Gastroesophageal sphincter (tissue), 4 donors: ENCODE measurements at places on chromosomes 3 and 15. TPM values are rescaled to one million over a fixed set of nuclear protein-coding genes. Genes with fewer than 3 reads are reported as not detected.

GRCh38 chr3:177579419-177579818 is 382.1 kb upstream of the TBL1XR1 start:
- ATAC-seq = no peak

GRCh38 chr3:43968465-43968864 is 273.2 kb upstream of the TOPAZ1 start:
- no peak for ATAC-seq

Gene HCLS1
- total RNA-seq = 21.8 TPM

- ATAC-seq = no peak
Measured at GRCh38 chr3:150528354-150528797, 17.9 kb downstream of the SERP1 start.

DNA sequence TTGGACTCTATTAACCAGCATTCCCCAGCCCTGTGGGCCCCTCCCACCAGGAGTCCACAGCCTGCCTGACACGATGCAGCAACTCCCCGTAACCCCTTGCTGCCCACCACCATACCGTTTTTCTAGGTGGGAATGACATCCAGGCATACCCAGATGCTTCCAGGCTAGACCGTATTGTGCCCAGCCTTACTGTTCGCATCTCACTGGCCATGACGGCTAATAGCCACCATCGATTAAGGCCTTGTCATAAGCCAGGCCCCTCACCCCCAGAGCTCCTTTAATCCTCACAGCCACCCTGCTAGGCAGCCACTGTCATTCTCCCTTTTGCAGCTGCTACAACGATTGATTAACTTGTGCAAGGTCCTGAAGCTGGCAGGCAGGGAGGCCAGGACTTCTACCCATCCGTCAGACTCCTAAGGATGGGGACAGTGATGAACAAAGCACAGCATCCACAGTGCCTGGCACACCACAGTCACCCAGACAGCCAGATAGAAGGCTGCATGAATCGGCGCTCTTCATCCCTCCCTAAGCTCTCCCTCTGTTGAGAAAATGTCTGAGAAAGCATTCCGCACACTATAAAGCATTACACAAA is 60.0 kb upstream of the FLNB start:
- no peak for ATAC-seq

Gene IL17RB
- 0.19 TPM for total RNA-seq

DNA sequence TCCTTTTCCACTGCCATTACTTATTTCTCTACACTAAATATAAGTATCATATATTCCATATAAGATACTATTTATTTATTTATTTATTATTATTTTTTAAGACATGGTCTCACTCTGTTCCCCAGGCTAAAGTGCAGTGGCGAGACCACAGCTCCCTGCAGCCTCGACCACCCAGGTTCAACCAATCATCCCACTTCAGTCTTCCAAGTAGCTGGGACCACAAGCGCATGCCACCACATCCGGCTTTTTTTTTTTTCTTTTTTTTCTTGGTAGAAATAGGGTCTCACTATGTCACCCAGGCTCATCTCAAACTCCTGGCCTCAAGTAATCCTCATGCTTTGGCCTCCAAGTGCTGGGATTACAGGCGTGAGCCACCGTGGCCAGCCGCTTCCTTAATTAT is 56.6 kb downstream of the TP53BP1 start:
- ATAC-seq = no peak

- no peak for ATAC-seq
Measured at GRCh38 chr3:27715454-27715806, 6.7 kb downstream of the EOMES start.

- ATAC-seq = no peak
Measured at GRCh38 chr3:35737934-35738706, 98.8 kb downstream of the ARPP21 start.

Gene RHO
- total RNA-seq = not detected

DNA sequence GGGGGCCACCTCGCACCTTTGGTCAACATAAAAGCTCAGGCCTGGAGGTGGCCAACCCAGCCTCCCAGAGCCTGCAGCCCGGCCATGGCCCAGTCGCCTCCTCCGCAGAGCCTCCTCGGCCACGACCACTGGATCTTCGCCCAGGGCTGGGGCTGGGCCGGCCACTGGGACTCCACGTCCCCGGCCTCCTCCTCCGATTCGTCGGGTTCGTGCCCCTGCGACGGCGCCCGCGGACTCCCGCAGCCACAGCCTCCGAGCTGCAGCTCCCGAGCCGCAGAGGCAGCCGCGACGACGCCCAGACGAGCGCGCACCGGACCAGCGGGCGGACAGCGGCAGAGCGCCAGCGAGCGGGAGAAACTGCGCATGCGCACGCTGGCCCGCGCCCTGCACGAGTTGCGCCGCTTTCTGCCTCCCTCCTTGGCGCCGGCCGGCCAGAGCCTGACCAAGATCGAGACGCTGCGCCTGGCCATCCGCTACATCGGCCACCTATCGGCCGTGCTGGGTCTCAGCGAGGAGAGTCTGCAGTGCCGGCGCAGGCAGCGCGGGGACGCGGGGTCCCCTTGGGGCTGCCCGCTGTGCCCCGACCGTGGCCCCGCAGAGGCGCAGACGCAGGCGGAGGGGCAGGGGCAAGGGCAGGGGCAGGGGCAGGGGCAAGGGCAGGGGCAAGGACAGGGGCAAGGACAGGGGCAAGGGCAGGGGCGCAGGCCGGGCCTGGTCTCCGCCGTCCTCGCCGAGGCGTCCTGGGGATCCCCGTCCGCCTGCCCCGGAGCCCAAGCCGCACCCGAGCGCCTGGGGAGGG is at the start of gene MESP2:
TSS of gene MESP2 (plus strand) at position 59 of the 799 bp plus-strand sequence. CDS start at position 85, 26 bp downstream.
- ATAC-seq = peak; percentile 95

- no peak for ATAC-seq
Measured at GRCh38 chr3:155078711-155079467, 1.2 kb upstream of the MME start.

DNA sequence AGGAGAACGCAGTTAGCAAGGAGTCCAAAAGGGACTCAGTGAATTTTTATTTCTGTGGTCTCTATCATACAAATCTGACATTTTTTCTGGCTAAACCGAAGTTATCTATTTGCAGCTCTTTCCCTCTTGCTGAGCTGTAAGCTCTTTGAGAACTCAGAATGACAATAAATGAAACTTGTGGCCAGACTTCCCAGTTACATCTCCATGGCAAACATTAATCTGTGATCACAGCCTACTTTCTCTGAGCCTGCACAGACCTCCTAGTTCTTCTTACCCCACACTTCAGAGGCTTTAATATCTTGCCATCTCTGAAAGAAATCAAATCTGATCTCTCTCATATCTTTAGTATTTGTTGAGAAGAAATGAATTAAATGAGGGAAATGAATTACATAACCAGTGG is 58.0 kb downstream of the PLD1 start:
- no peak for ATAC-seq

- ATAC-seq = no peak
Measured at GRCh38 chr3:27943106-27943505, 221.0 kb upstream of the EOMES start.

GRCh38 chr3:72846166-72846565 is 2.1 kb downstream of the SHQ1 start:
- ATAC-seq = no peak

GRCh38 chr15:53482055-53482454 is 277.4 kb downstream of the WDR72 start:
- no peak for ATAC-seq

GRCh38 chr3:84974347-84974746 is 15.6 kb downstream of the CADM2 start:
- ATAC-seq = no peak

GRCh38 chr3:94184781-94185180 is 121.9 kb downstream of the NSUN3 start:
- no peak for ATAC-seq

Gene MEX3B
- total RNA-seq = 2.1 TPM

GRCh38 chr3:59388555-59389270 is 338.9 kb upstream of the CFAP20DC start:
- no peak for ATAC-seq

DNA sequence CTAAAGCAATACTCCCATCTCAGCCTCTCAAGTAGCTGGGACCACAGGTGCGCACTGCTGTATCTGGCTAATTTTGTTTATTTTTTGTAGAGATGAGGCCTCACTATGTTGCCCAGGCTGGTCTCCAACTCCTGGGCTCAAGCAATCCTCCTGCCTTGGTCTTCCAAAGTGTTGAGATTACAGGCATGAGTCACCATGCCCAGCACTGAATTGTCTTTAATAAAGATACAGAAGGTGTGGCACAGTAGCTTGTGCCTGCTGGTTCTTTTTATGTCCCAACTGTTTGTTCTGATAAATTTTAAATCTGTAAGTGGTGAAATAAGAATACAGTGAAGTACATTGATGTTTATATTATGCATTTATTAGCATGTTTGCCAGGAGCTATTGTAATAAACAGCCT is 20.6 kb upstream of the TRAK1 start:
- no peak for ATAC-seq

- ATAC-seq = no peak
Measured at GRCh38 chr15:64970698-64971097, 19.0 kb downstream of the SPG21 start.

Gene COMMD4
- total RNA-seq = 65.2 TPM

DNA sequence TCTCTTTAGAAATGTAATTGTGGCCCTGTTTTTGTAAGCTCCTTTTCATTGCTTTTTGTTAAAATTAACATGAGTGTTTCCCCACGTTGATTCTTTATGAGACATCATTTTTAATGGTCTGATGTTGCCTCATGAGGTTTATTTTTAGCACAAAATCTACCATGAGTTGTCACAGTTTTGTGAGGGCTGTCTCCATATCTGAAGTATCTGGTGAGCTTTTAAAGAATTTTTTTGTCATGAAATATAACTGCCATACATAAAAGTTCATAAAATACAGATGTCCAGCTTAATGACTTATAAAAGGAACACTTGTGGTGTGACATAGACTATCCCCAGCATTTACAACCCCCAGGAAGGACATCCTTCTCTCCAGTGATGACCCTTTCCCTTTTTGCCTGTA is 34.3 kb upstream of the CEMIP start:
- ATAC-seq = no peak

Gene SLC51A
- total RNA-seq = not detected

DNA sequence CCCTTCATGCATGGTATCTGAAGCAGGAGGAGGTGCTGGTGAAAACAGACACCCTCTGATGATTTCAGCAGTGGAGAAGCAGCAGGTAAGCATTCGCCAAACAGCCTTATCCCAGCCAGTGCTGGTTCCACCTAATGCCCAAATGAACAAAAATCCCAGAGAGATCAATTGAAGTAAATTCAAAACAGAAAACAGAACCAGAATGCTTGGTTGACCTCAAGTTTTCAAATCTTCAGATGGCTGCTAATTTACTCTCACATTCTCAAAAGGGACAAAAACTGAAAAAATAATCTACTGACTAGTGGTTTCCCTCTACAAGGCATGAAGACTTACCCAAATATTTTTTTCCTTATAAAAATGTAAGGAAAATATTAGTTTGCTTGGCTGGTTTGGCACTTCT is 87.0 kb upstream of the MYO5C start:
- ATAC-seq = no peak

DNA sequence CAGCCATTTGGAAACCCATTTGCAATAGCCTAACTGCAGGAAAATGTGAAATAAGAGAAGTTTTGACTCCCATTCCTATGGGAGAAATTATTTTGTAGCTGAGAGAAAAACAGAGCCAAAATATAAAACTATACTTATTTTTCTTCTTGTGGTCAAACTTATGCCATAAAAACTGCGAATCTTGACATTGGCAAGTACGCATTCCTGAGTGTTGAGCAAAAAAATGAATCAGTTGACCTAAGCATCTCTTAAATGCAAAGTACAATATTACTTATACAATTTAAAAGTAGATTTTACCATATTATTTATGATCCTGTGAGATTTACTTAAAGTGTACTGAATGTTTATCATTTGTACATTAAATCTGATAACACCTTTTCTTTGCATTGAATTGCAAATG is 50.1 kb upstream of the CMC1 start:
- no peak for ATAC-seq

GRCh38 chr15:85474700-85475316 is 94.4 kb downstream of the AKAP13 start:
- ATAC-seq = no peak

Gene CRABP1
- 3.6 TPM for total RNA-seq

DNA sequence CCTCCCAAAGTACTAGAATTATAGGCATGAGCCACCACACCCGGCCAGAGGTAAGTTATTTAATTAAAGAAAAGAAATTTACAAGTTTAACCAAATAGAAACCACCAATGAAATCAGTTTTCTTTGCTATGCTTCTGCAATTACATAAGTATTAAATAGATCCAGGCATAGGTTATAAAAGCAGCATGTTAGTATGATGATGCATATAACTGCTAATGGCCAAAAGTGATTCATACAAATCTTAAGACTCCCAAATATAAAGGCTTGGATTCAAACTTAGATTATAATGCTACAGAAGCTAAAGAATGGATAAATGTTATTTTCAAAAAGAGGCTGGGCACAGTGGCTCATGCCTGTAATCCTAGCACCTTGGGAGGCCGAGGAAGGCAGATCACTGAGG is 32.8 kb upstream of the HDC start:
- no peak for ATAC-seq

GRCh38 chr3:133330065-133330464 is 69.8 kb upstream of the BFSP2 start:
- no peak for ATAC-seq

- no peak for ATAC-seq
Measured at GRCh38 chr15:88187195-88187594, 69.3 kb downstream of the NTRK3 start.

DNA sequence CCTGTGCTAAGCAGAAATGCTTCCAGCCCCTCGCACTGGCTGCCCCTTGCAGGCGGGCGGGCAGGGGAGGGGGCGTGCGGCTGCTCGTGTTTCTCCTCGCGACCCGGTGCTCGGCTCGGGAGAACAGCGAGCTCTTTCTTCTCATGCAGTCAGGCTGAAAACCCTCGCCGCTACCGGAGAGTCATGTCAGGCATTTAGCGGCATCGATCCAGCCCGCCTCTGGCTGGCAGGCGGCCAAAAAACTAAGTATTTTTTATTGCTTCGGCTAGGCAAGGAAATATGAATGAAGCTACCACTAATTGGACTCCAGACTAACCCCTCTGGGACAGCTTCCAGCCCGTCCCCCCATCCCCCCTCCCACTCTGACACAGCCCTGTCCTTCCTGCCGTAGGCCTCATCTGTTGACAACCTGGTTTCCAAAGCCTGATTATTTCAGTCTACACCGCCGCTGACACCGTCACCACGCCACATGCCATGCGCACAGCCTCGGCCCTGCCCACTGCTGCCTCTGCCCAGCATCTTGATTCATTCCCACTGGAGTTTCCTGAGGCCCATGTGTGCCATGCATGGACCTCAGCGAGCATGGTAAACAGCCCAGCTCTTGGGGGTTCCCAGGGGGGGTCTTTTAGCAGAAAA is 35.3 kb downstream of the TLE3 start:
- peak; percentile 68 for ATAC-seq

GRCh38 chr3:53416530-53416929 is 69.2 kb upstream of the DCP1A start:
- no peak for ATAC-seq

Gene GABRR3
- not detected for total RNA-seq

GRCh38 chr3:43366481-43366880 is 80.1 kb downstream of the SNRK start:
- ATAC-seq = peak; percentile 34

GRCh38 chr15:86743283-86743903 is 663.7 kb downstream of the AGBL1 start:
- no peak for ATAC-seq
